SK-N-SH (cell line): ENCODE measurements at places on chromosomes 2 and 18.

- DNase-seq = peak; percentile 87
Observed at GRCh38 chr2:149038442-149039212, at the start of gene LYPD6B. TSS of gene LYPD6B (plus strand) at chr2:149038699. CDS start at chr2:149130949, 92,250 bp downstream.

- no peak for DNase-seq
Observed at GRCh38 chr18:6775237-6775636, 45.7 kb downstream of the ARHGAP28 start.

DNA sequence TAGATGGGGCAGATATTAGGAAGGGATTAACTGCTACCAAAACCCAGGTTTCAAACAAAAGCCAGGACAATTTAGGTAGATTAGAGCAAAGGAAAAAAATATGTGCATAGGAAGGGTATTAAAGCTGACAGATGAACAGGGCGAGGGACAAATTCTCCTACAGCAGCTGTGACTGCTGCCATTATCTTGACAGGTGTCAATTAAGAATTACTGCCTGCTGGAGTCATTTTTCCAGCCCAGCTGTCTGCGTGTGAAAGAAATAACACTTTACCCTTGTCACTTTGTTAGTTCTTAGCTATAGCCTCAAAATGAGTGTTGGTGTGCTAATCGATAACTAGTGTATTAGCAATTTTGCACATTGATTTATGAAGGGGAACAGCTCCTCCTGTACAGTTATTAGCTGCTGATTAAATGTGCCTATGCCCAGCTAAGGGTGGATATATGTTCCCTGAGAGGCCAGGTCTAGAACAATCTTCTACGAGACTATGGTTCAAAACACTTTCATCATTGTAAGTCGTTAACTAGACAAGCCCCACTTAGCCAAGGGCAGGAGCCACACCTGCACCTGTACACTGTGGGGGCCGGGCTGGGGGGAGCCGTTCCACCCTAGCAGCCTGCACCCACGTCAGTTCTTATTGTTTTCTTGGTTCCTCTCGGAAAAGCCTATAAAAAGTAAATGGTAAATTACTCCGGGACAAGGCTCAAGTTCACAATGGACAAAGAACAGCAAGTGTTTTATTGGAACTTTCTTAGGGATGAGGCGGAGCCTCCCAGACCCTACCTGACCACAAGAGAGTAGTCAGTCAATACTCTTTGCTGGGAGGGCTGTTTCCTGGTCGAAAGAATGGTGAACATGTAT, 7.7 kb downstream of the TSHZ1 start:
- DNase-seq = no peak

- no peak for DNase-seq
Observed at GRCh38 chr2:23493846-23494245, 108.9 kb downstream of the KLHL29 start.

GRCh38 chr2:237205043-237205541, 119.4 kb downstream of the COPS8 start:
- DNase-seq = no peak

DNA sequence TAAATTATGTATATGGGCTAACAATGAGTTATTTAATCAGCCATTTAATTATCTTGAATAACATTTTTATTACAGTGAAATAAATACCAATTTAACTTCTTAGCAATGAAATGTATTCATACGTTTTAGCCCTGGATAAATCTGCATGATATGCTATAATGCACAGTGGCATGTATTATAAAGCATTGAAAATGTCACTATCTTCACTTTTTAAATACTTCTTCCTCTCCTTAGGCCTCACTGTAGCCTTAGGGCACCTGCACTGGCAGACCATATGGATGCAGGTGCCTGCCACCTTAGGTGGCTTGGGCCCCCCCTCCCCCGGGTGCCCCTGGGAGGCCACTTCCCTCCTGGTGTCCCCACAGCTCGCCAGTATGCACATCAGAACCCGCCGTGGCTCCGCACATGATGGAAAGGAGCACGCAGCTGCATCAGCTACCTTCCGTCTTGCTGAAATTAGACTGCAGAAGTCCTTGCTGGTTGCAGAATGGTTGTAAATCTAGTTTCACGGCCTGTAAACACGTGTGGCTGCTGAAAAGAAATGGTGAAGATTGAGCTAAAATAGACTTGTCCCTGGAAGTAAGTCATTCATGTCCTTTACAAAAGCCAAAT, 56.7 kb downstream of the ADI1 start:
- no peak for DNase-seq

GRCh38 chr2:69804416-69804815, 25.0 kb upstream of the GMCL1 start:
- no peak for DNase-seq

- peak; percentile 62 for DNase-seq
Observed at GRCh38 chr2:16394072-16394985, 271.3 kb downstream of the CYRIA start.

DNA sequence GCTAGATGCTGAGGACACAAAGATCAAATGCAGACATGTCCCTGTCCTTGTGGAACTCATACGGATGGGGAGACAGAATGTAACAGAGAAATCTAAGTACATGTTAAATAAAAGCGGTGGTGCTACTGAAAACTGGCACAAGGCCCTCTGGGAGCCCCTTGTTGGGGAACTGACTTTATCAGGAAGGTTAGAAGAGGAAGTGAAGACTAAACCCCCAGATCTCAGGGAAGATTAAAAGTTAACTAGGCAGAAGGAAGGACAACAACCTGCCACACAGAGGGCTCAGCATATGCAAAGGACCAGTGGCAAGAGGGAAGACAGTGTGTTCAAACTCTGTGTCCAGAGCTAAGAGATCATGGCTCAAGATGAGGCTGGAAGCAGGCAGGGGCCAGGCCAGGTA, 4.8 kb downstream of the CACNB4 start:
- no peak for DNase-seq

- peak; percentile 76 for DNase-seq
Observed at GRCh38 chr2:44291281-44292248, 16.3 kb downstream of the SLC3A1 start.

- DNase-seq = no peak
Observed at GRCh38 chr2:164242409-164242808, 378.9 kb downstream of the GRB14 start.

DNA sequence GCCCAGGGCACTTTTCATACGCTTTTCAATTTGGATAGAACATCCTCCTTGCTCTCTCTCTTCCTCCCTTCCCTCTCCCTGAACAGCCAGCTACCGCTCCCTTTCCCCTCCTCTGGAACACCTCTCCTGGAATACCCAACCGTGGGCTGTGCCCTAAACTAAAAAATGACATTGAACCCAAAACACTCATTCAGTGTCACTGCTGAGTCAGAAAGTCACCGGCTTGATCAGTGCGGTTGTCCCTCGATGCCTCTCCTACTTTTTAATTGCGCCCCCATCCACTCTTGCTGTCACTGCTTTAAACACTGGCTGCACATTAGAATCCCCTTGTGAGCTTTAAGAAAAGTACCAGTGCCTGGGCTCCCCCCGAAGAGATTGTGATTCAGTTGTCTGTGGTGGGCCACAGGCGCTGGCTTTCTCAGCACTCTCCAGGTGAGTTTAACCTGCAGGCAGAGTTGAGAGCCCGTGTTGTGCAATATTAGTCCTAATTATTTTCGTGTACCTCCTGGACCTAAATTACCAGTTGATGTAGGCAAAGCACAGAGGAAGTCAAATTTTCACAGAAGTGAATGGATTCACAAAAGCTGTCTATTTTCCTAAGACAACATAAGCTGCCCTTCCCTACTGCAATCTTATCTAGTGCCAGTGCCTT, 302.0 kb downstream of the PRKCE start:
- DNase-seq = no peak

DNA sequence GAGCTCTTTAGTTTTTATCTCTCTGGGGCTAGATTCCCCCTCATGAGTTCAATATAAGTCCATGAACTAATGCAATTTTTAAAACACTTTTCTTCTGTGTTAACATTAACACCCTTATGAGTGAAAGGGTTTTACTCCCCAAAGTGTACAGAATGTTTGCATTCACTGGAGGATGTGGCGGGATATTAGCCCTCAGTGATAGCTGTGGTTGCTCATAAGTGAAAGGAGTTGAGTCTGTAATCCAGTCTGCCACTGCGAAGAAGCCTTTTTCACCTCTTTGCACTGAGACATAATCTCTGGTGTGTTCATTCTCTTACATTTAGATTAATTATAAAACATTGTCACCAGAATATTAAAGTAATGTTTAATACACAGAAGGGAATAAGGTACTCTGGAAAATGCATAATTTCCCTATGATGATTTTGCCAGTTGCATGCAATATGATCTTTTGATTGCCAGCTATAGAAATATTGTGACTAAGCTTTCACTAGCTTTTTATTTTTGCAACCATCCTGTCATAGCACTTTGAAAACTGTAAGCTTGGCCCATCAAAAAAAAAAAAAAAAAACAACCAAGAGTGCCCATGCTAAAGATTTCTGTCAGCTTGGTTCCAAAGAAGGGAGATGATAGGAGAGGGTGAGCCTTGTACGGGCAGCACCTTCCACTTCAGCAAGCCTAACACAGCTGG, 113.2 kb downstream of the BCL11A start:
- no peak for DNase-seq

GRCh38 chr2:148885209-148885608, 10.2 kb downstream of the KIF5C start:
- no peak for DNase-seq

DNA sequence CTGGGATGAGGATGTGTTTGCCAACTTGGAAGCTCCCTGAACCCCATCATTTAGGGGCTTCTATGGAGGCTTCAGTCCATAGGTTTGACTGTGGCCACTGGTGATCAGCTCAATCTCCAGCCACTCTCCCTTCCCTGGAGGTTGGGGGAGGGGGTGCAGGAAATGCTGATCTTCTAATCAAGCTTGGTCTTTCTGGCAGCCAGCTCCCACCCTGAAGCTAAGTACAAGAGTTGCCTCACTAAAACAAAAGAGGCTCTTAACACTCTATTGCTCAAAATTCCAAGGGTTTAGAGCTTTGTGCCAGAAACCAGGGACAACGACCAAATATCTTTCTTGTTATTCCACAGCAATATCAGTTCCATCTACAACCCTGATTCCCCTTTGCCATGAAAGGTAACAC, 19.4 kb upstream of the MPPE1 start:
- DNase-seq = no peak

GRCh38 chr2:2542316-2542715, 211.2 kb upstream of the MYT1L start:
- no peak for DNase-seq

GRCh38 chr2:84631985-84632384, 115.7 kb downstream of the DNAH6 start:
- DNase-seq = no peak

DNA sequence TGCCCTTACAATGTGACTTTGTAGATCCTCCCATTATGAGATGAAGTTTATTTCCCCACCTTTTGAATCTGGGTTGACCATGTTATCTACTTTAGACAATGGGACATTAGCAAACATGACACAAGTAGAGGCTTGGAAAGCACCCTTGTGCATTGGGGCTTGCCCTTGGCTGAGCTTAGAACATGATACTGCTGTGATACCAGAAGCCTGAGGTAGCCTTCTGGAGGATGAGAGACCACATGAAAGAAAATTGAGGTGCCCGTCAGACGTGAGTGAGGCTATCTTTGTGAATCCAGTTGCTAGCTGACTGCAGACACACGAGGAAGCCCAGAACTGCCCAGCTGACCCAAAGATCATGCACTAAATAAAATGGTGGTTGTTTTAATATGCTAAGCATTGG, 341.2 kb downstream of the CYP26B1 start:
- no peak for DNase-seq

- DNase-seq = no peak
Observed at GRCh38 chr2:226905718-226906117, 69.9 kb downstream of the RHBDD1 start.

- no peak for DNase-seq
Observed at GRCh38 chr2:105787376-105788318, 42.9 kb downstream of the NCK2 start.

- no peak for DNase-seq
Observed at GRCh38 chr2:241199286-241199685, 10.8 kb downstream of the ANO7 start.

DNA sequence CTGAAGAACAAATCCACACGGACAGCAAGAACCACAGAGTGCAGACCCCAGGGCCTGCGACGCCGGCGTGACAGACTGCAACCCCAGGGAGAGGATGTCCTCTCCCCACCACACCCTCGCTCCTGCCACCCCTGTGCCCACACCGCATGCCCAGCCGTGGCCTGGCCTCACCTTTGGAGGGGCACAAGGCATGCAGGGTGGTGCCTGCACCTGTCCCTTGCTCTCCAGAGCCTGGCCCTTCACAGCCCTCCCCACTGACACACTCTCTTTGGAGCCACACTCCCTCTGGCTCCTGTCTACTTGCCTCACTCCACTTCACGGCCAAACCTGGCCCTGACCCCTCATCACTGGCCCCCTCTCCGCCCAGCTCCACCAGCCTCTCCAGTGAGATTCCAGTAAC, 9.3 kb downstream of the THAP4 start:
- DNase-seq = no peak

GRCh38 chr2:215367662-215368492, 56.0 kb downstream of the ATIC start:
- DNase-seq = no peak

GRCh38 chr2:143779021-143779420, 649.8 kb downstream of the ARHGAP15 start:
- DNase-seq = no peak

GRCh38 chr2:126444512-126444911, 211.4 kb upstream of the GYPC start:
- no peak for DNase-seq

DNA sequence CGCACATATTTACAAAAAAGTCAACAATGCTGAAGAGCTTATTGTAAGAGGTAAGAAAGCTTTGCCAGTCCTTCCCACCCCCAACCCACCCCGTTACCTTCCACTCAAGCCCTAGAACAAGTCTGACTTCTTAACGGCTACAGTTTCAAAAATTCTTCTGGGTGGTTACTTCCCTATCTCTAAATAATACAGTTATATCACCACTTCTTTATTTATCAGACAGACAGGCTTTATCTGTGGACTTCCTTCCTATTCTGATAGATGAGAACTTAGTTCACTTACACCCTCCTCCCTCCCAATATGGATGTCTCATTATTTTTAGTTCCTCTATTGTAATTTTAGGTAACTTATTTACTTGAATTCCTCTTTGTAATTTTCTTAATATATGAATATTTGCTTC, 26.7 kb upstream of the ACTR3 start:
- no peak for DNase-seq

- DNase-seq = no peak
Observed at GRCh38 chr2:25215232-25215631, 46.9 kb upstream of the POMC start.

DNA sequence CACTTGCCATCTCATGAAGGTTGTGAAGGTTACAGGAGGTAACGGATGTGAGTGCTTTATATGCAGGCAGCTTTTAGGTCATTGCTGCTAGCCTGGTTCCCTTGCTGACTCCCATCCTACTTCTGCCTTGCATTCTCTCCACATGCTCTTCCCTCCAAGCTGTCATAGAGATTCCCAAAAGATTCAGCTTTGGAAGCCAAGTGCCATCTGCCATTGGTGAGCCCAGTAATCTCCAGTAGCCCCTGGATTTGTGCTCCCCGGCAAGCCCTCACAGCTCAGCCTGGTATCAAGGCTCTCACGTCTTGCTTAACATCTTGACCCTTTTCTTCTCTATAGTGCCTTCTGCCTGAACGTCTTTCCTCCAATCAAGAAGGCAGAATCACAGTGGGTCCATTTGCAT, 61.6 kb downstream of the MYT1L start:
- no peak for DNase-seq

- no peak for DNase-seq
Observed at GRCh38 chr2:16043627-16044026, 103.3 kb downstream of the MYCN start.

GRCh38 chr2:201419057-201419635, 32.1 kb downstream of the TRAK2 start:
- no peak for DNase-seq
